ENCODE measurements at places on chromosomes 3 and 15.

DNA sequence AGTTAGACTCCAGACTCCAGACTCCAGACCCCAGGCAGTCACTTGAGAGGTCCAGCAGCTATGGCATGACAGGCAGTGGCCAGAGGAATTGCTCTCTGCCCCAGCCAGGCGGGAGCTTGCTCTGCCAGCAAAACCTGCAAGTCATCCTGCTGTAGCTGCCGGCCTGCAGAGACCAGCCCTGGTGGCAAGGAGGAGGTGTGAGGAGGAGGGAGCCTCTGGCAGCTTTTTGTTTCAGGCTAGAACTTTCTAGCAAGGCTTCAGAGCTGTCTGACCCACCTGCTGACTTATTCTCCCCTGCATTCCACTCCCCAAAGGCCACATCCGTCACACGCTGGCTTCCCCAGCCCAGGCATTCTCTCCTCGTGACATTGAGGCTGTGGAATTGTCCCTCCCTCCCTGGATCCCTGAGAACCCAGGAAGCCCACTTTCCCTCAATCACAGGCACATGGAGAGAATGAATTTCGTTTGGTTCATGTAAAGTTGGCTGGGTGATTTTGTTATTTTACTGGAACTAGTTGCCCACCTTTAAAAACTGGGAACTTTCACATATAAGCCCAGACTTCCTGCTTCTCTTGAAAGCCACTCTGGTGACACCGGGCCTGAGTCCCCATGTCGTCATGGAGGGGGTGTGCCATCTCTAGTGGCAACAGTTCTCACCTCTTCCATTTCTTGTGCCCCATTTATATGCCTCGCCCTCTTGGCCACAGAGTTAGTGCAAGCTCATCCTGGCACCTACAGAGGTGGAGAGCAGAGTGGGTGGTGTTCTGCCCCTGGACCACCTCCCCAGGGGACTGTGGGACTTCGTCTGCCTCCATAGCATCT, 82.7 kb downstream of the ABHD5 start:
- no peak for DNase-seq

DNA sequence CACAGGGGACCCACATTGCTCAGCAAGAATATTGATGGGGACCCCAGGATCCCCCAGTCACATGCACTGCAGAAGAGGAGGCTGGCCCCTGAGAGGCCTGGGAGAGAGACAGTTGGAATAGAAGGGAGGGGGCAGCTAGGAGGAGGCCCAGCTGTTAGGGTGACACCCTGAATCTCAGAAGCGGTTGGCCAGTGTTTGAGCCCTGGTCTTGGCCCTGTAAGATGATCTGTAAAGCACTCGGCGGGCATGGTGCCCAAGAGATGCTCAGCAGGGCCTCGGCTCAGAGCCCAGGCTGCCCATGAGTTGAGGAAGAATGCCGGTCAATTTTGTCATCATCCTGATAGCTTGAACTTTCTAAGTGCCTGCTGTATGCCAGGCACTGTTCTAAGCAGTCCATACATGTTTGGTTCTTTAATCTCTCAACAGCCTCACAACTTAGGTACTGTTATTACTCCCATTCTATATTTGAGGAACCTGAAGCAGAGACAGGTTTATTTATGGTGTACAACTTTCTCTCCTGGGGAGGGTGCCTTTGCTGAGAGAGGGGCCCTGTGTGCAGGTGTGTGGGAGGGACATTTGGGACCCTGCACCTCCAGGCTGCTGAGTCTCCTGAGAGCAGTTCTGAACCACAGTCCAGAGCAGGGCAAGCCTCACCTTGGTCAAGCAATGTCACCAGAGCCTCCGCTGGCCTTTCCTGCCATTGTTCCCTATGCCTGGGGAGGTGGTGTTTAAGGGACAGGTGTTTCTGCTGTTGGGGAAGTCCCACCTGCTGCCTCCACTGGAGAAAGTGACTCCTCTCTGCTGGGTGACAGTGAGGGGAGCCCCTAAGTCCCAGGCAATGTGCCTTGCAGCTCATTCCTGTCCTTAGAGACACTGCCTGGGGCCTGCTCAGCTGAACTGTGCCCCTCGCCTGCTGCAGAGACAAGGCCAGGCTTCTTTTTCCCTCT, 26.0 kb downstream of the SLC6A6 start:
- DNase-seq: no peak

DNA sequence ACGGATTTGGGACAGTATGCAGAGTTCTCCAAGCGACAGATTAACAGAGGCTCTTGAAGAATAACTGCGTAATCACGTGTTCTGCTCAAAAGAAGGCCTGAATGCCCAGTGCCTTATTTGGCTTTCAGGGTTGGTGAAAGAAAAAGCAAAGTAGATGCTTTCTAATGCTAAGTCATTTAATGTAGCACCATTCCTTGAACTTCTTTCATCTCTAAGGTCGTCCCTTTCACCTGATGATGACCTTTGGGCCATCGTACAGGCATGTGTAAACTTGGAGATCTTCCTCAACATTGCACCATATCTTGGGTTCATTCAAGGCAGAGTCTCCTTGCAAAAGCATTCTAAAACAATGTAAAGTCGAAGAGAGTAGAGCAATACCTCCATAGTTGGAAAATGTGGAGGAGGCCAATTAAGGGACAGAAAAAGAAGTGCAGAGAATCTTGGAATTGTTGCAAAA, 48.9 kb downstream of the TMEM44 start:
- no peak for DNase-seq

GRCh38 chr3:171846597-171846996, 3.4 kb downstream of the TMEM212 start:
- DNase-seq: no peak

DNA sequence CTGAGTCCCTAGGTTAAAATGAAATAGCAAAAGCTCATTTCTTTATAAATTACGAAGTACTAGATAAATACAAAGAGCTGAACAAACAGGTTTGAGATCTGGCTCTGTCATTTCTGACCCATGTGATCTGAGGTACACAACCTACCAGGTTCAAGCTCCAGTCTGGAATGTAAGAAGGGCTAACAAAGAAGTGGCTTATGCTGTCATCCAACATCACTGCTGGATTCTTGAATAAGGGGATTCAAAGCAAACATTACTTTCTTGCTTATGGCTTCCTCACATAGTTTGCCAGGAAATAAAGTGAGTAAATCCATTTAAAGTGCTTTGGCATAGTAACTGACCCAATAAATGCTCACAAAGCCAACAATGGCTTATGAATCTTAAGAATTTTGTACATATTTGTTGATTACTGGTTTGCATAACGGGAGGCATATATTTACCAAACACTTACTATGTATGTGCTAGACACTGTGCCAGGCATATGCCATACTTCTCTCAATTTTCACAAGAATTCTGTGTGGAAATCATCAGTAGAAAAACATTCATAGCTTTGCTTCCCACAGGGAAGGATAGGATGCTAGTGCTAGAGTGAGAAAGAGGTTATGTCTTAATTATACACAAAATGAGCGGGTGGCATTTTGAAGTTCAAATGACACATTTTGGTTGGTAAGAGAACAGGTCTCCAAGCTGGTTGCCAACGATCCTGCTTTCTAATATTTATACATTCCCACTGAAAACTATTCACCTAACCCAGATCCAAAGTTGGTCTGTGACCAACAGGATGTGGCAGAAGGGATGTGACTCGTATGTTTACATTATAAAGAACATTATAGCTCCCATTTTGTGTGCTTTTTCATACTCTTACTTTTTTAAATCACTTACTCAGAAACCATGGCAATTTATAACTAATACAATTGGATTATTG, 38.7 kb upstream of the CSPG5 start:
- no peak for DNase-seq

GRCh38 chr3:111668888-111669488, 73.8 kb upstream of the ZBED2 start:
- DNase-seq: peak; percentile 26

Data from renal pelvis (tissue), 12 donors.